ENCODE measurements at places on chromosomes 4 and X. TPM values are rescaled to one million over a fixed set of nuclear protein-coding genes. Genes with fewer than 3 reads are reported as not detected.

- DNase-seq: peak; percentile 0
These were observed at the start of gene BEX5 for GRCh38 chrX:102155806-102156179. Gene BEX5, minus strand, starts transcription at chrX:102155977. Its CDS starts 1,712 bp downstream, at chrX:102154265.

GRCh38 chrX:10589098-10589497, 31.3 kb downstream of the MID1 start:
- no peak for DNase-seq

DNA sequence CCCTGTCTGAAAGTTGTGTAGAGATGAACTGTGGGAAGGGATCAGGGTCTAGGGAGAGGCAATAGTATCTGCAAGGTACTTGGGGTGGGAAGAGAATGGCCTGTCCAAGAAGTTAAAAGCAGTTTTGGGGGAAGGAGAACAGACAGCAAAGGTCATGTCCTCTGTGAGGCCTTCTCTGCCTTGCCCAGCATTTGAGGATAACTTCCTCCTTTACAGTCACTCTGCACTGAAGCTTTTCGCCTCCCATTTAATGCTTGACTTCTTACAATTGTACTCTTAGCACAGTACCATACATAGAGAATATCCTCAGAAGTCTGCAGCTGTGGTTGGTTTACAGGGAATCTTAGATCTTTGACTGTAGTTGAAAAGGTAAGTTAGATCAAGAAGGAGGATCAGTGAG, 121.8 kb upstream of the AP1S2 start:
- no peak for DNase-seq

GRCh38 chr4:174134361-174134760, 149.1 kb downstream of the FBXO8 start:
- DNase-seq: no peak

Gene ODAPH
- total RNA-seq: 0.13 TPM

- DNase-seq: no peak
These were observed 108.6 kb downstream of the APOOL start for GRCh38 chrX:85112293-85112692.

Gene GJB1
- not detected for total RNA-seq

GRCh38 chr4:13368217-13368616, 115.9 kb downstream of the RAB28 start:
- DNase-seq: no peak

GRCh38 chrX:152913910-152914309, 16.0 kb downstream of the ZNF185 start:
- no peak for DNase-seq

GRCh38 chr4:31692399-31692940, 972.3 kb downstream of the PCDH7 start:
- DNase-seq: peak; percentile 0

DNA sequence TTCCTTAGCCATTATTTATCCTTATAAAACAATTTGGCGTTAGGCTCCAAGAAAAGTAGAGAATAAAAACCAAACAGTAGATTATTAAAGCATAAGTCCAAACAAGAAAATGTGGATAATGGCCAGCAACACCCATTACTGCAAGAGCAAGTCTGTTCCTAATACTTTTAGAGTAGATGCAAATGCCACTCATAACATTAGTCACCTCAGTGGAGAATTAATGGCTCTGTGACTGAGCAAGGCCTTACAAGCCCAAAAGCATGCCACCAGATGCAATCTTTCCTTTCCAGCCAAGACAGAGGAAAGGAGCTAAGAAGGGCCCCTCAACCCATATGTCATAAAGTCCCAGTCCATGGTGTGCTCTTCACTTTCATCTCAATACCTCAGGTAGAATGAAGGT, 373.8 kb downstream of the OPHN1 start:
- DNase-seq: no peak

GRCh38 chr4:949656-950055, 17.4 kb downstream of the TMEM175 start:
- no peak for DNase-seq

- no peak for DNase-seq
These were observed 24.5 kb downstream of the SH3RF1 start for GRCh38 chr4:169246279-169246678.

Measured in myocyte (in vitro differentiated cells).